Neural progenitor cell (in vitro differentiated cells): ENCODE measurements at places on chromosomes 13 and 19.

GRCh38 chr13:111209613-111210012 is 94.5 kb downstream of the ARHGEF7 start:
- H3K36me3 ChIP-seq, result no peaks in the 10 kb centered on the region
- peaks cover 54% of the 10 kb centered on the region for H3K4me1 ChIP-seq
- H3K27ac ChIP-seq, result peak overlapping the region; percentile 78
- DNase-seq, result no peak
- H3K27me3 ChIP-seq, result no peaks in the 10 kb centered on the region
- no peak overlapping the region for H3K4me3 ChIP-seq

- H3K4me1 ChIP-seq, result peaks cover 6% of the 10 kb centered on the region
- H3K27ac ChIP-seq, result no peak overlapping the region
- no peak overlapping the region for H3K4me3 ChIP-seq
- DNase-seq, result no peak
These were observed 3.8 kb downstream of the LGI4 start for GRCh38 chr19:35130761-35131720.

GRCh38 chr19:48524732-48525131 is 13.1 kb upstream of the LMTK3 start:
- H3K27me3 ChIP-seq, result no peaks in the 10 kb centered on the region
- no peak overlapping the region for H3K4me3 ChIP-seq
- H3K36me3 ChIP-seq, result no peaks in the 10 kb centered on the region
- no peak overlapping the region for H3K27ac ChIP-seq

- H3K36me3 ChIP-seq, result no peaks in the 10 kb centered on the region
- H3K4me3 ChIP-seq, result no peak overlapping the region
- DNase-seq, result no peak
- no peak overlapping the region for H3K27ac ChIP-seq
These were observed 7.2 kb downstream of the ZNF552 start for GRCh38 chr19:57807541-57807940.

- no peak for DNase-seq
- H3K27me3 ChIP-seq, result no peaks in the 10 kb centered on the region
- H3K27ac ChIP-seq, result no peak overlapping the region
- peaks cover 24% of the 10 kb centered on the region for H3K4me1 ChIP-seq
- H3K4me3 ChIP-seq, result no peak overlapping the region
- H3K36me3 ChIP-seq, result no peaks in the 10 kb centered on the region
These were observed 180.0 kb downstream of the LHFPL6 start for GRCh38 chr13:39422845-39423565.

- H3K36me3 ChIP-seq, result peaks cover 5% of the 10 kb centered on the region
- no peak for DNase-seq
- H3K4me3 ChIP-seq, result no peak overlapping the region
These were observed 26.7 kb downstream of the ERCC5 start for GRCh38 chr13:102872531-102872930.

GRCh38 chr19:44072543-44073401 is 813 bp downstream of the ZNF284 start:
- peaks cover 8% of the 10 kb centered on the region for H3K4me1 ChIP-seq
- no peak overlapping the region for H3K27ac ChIP-seq
- H3K27me3 ChIP-seq, result peaks cover 9% of the 10 kb centered on the region
- DNase-seq, result no peak
- peak overlapping the region; percentile 68 for H3K4me3 ChIP-seq

DNA sequence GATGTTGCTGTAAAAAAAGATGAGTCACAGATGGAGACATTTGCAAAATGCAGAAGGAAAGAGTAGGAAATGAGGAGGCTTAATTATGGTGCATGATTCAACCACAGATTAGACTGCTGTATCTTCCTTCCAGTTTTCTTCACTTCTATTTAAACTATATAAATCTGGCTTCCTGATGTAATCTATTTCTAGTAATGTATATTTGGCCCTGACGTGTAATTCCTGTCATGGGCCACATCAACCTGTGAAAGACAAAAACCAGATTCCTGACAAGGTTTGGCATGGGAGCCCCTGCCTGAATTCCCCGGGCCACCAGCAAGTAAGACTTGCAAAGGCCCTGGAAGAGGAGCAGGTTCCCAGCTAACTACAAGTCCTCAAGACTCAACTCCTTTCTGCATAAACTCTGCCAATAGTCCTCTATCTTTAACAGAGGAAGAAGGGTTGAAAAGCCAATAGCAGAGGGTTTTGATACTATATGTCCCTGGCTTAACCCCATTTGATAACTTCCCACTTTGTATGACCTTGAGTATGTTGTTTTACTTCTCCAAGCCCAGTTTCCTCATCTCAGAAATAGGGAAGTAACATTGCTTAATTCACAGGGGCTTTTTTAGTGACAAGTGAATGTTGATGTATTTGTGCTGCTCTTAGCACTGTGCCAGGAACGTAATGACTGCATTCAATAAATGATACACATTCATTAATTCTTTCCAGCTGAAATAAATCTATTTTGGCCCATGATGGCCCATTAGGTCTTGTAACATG is 172.7 kb downstream of the SPRY2 start:
- H3K36me3 ChIP-seq, result no peaks in the 10 kb centered on the region
- no peak for DNase-seq
- H3K4me1 ChIP-seq, result peaks cover 10% of the 10 kb centered on the region
- no peaks in the 10 kb centered on the region for H3K27me3 ChIP-seq
